ENCODE measurements at places on chromosomes 5 and 9.

- DNase-seq, result no peak
Measured at GRCh38 chr5:143316844-143317631, 86.4 kb downstream of the NR3C1 start.

DNA sequence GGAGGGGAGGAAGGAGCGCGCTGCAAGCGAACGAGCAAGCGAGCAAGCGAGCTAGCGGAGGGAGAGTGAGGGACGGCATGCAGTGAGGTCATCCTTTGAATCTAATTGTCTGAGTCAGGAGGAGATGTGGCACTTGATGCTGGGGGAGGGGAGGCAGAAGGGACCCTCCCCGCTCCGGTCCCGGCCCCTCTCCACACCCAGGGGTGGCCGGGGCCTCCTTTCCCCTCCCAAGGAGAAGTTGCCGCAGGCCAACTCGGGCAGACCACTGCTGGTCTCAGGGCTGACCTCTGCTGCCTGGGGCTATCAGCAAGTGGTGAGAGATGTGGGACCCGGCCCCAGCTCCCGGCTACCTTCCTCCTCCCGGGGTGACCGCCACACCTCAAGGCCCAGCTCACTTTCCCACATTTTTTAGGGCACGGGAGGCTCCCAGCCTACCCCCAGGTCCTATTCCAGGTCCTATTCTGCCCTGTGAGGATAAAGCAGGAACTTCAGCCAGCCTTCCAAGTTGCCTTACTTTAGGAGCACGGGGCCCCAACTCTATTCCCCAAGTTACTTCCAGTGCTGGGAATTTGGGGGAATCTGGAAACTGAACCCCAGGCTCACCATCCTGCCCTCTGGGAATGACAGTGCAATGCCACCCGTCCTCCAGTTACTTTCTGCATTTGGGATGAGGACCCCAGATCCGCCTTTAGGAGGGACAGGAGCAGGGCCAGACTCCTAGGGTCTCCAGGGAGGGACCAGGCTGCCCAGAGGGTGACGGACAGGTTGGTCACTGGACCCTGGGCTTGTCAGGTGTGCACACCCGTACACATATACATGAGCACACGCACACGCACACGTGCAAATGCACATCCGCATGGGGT, 11.1 kb downstream of the CNTFR start:
- DNase-seq, result no peak

DNA sequence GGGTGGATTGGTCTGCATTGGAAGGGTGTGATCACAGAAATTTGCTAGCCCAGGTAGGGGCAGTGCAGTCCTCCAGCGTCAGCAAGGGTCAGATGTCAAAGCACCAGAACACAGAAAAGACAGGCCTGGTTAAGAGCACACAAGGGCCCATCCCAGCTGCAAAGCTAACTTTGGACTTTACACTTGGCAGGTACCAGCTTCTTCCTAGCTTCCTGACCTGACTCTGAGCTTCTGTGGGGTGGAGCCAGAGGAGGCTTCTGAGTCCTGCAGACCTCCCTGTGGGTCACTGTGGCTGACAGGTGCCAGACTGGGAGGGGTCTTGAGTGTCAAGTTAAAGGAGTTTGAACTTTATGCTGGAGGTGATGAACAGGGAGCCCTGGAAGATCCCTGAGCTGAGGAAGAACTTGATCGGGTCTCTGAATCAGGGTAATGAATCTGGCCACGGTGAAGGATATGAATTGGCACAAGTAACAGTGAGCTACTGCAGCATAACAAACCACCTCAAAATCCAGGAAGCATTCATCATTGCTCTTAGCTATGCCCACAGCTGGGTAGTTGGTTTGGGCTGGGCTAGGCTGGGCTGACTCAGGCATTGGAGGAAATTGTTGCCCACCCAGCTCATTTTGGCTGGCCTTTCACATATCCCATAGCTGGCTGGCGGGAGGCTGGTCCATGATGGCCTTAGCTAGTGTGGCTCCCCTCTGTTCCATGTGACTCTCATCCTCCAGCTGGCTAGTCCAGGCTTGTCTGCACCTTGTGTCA, 63.4 kb downstream of the BARX1 start:
- DNase-seq, result no peak

- no peak for DNase-seq
Measured at GRCh38 chr5:149600932-149601331, 19.6 kb downstream of the ARHGEF37 start.

DNA sequence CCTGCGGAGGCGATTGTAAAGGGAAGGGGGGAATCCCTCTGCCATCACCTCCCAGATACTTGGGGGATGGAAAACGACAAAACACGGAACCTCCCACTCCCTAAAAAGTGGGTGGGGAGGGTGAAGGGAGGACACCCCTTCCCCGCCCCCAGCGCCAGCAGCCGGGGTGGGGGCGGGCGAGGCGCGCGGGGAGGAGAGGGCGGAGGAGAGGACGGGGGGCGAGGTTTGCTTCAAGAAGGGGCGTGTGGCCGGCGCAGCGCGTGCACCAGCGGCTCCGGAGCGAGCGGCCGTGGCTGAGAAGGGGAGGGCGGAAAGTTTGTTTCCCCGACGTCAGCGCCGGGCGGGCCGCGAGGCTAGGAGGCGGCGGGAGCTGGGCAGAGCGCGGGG, at the start of gene PRRX2:
PRRX2 (plus strand) TSS at position 259 of the 387 bp plus-strand sequence. CDS start 221 bp downstream, outside the sequence.
- peak; percentile 3 for DNase-seq

DNA sequence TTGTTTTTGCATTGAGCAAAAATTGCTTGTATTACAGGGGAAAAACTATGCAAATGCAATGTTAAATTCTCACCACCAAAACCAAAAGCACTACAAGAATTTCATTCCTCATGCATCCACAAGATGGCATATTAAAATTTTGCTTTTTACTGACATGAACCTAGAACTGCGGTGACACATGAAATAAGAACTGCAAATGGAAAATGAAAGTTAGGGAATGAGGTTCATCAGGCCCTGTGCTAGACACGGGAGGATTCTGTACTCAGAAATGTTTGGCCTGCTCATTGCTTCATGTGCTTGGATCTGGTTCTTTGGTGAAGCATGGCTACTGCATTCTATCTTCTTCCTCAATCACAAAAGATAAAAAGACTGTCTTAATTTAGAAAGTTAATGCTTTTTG, 9.1 kb upstream of the RFK start:
- peak; percentile 6 for DNase-seq

- peak; percentile 78 for DNase-seq
Measured at GRCh38 chr5:1801222-1801966, at the start of gene NDUFS6. NDUFS6 (plus strand) TSS chr5:1801407; CDS start chr5:1801418, 11 bp downstream.

- DNase-seq, result no peak
Measured at GRCh38 chr9:34477541-34477940, 18.9 kb downstream of the DNAI1 start.

DNA sequence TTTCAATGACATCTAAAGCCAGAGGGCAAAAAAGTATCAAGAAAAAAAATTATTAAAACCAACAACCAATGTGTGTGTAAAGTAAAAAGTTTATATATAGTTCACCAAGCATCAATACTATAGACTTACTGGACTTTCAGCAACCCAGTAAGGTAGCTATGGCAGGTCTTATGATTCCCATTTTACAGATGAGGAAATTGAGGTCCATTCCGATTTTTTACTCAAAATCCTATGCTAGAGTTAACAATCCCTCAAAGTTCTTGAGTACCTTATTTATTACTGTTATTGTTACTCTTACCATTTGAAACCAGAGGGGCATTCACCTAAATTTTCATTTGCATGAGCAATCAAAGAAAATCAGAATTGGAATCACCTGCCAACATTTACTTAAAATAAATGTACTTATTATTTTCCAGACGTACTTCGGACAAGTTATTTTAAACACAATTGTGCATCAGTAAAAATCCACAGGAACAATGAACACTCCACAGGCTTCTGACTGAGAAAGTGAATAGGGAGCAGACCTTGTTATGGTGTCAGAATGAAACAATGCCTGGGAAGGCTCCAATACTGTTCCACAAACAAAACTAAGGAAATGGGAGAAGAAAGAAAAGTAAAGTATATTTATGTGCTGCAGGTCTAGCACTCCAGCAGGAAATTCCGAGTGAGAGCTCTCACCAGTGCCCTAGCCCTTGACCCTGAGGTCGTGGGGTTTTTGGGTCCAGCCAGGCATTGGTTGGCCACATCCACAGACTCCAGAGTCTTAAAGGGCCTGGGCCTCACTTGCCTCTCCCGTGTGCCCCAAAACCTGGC, 229.9 kb downstream of the PIK3R1 start:
- DNase-seq, result no peak

GRCh38 chr9:89661956-89662717, 57.3 kb downstream of the GADD45G start:
- no peak for DNase-seq

GRCh38 chr5:77893225-77893860, 117.2 kb upstream of the TBCA start:
- no peak for DNase-seq

DNA sequence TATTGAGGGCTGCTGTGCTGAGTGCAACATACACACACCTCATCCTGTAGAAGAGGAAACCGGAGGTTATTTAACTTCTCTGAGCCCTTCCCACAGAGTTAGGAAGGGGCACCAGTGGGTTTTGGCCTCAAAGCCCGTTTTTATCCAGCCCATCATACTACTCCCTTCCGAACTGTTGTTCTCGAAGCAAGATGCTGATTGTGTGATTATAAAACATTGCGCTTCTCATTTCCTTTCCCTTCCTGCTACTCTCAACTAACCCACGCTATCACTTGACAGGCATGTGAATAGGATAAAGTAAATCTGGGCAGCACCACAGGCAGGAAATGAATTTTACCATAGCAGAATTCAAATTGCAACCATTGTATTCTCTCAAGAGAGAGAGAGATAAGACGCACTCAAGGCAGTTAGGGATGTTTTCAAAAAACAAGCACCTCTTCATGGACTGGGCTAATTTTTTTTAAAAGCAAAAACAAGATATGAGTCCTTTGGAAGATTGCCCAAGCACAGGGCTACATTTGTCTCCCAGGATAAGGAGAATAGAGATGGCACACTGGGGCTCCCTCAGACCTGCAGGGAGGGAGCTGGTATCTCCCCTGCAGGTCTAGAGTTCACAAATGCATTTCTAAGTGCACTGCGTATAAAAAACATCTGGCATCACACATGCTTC, 52.6 kb downstream of the GNA14 start:
- no peak for DNase-seq

DNA sequence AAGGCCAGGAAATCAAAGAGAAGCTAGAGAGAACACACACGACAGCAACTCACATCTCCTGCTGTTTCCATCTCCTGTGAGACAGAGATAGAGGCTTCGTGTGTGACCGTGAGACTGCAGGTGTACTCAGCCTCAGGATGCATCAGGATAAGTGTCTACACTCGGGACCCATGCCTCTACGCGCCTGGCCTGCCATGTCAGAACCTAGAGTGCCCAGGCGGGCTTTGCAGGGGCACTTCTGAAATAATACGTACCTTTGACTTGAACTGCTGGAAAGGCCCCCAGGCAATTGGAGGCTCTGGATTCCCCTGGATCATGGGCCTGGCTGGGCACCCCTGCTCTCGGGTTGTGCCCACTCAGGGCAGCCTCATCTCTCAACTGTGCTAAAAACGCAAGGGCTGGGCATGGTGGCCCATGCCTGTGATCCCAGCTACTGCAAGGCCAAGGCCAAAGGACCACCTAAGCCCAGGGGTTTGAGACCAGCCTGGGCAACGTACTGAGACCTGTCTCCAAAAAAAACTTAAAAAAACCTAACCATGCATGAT, 13.0 kb downstream of the CLPTM1L start:
- no peak for DNase-seq

- peak; percentile 80 for DNase-seq
Measured at GRCh38 chr5:32589942-32590869, 4.8 kb downstream of the SUB1 start.

GRCh38 chr9:137428841-137429545, 5.8 kb downstream of the NOXA1 start:
- DNase-seq, result no peak

DNA sequence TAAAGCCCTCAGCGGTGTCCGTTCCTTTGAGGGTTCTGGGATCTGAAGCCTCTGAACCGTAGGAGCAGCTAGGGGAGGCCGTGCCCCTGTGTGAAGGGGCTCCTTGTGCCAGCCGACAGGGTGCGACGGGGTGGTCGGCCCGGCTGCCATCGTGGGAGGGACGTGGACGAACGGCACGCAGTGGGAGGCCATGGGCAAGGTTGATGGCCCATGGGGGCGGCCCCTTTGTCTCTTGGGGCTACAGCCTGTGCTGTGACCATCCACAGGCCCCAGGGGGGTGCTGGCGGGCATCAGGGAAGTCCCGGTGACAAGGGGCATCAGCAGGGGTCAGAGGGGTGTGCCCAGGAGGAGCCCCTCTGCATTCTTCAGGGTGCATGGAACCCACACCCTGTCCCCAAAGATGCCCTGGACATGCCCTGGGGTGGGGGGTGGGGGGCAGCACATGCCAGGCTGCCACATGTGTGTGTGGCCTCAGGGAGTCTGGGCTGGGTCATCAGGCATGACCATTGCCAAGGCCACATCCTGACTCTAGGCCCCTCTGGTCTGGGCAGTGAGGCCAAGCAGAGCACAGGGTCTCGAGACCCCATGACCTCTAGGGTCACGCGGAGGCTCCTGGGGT, 49.6 kb upstream of the CACNA1B start:
- DNase-seq, result no peak

- no peak for DNase-seq
Measured at GRCh38 chr9:123373946-123374345, 17.9 kb downstream of the CRB2 start.

DNA sequence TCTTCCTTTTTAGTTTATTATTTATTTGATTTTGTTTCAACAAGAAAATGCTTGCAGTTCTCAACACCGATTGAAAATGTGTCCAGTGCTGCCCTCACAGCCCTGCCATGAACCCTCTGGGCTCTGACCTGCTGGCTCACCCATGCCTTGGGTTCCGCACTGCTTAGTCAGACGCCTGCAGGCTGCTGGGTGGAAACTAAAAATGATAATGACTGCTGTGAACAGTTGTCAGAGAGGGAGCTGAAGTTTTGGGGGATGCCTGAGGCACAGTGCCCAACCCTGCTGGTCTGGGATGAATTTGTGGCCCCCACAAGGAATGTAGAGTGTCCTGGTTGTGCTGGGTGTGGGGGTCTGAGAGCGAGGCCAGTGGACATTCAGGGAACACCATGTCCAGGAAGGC, 22.2 kb upstream of the CFAP157 start:
- DNase-seq, result no peak

DNA sequence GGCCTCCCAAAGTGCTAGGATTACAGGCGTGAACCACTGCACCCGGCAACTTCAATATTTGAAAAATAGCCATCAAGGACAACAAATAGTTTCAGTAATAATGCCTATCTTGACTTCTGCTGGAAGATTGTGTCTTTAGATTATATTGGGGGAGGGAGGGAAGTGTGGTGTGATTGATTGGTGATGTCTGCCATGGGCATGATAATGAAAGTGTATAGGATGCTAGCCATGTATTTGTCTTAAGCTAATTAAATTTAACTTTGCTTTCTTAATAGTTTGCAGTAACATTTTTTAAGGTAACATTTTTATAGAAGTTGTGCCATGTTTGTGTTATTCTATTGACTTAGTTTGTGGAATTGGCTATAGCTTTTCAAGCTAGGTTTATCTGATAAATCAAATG, 4.6 kb downstream of the JMY start:
- no peak for DNase-seq

DNA sequence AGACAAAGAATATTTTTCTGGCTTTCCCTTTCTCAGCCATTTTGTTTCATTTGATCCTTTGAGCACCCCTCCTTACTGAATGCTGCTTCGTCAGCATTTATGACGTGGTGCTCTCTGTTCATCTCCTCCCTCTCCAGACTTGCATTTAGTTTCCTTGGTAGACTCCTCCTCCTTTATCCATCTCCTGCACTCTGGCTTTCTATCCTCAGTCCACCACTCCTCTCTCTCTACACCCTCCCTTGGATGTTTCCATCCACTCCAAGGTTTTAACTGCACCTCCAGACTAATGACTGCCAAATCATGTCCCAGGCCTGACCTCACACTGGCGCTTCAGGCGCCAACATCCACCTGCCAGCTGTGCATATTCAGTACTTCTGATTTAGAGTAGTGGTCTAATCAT, 245.4 kb downstream of the RAB3C start:
- no peak for DNase-seq

- no peak for DNase-seq
Measured at GRCh38 chr5:175894271-175894670, 22.9 kb downstream of the CPLX2 start.

Measured in CD4-positive, alpha-beta T cell treated with Interleukin-1 beta for 1 hour (primary cell).